AG09319 (cell line): ENCODE measurements at places on chromosomes 3 and 15.

DNA sequence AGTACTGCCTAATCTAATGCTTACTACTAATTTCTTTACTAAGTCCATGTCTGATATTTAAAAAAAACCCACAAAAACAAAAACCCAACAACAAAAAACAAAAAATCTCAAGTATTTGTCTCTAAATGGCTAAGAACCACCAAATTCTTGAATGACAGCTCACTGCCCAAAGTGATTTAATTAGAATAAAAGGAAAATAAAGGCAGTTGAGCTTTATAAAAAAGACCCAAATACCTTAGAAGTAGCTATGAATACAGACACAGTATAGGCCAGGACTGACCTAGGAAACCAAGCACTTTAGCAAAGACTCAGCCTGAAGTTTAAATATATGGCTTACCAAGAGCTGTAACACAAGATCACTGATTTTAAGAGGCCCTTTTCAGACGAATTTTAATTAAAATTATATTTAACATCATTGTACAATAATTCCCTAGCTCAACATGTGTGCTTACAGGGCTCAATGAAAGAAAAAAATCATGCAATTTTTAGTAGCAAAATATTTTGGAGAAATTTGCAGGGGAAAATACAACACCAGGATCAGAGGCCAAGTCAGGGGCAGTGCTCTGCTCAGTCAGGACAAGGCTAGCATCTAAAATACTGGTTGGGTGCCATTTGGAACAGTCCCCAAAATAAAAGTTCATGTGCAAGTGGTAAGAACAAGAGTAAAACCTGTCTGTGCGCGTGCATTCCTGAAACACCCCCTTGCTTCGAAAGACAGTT, 24.8 kb downstream of the UQCC5 start:
- no peak for DNase-seq

GRCh38 chr3:146577662-146578061, 27.5 kb downstream of the PLSCR5 start:
- peak; percentile 19 for DNase-seq

DNA sequence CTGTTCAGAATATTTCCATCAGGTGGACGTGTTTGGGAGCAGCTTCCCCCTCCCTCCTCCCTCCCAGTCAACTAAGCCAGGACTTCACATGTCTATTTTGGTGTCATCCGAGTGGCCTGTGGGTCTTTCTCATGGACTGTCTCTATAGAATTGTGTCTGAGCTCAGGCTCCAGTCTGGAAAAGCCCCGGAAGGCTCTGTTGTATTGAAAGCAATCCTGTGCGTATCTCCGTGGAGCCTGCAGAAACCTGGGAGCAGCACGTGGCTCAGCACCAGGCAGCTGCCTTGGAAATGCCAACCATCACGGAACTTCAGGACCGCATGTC, 25.2 kb downstream of the COLQ start:
- no peak for DNase-seq

- DNase-seq: no peak
Observed at GRCh38 chr3:9192248-9193025, 57.0 kb downstream of the SRGAP3 start.

DNA sequence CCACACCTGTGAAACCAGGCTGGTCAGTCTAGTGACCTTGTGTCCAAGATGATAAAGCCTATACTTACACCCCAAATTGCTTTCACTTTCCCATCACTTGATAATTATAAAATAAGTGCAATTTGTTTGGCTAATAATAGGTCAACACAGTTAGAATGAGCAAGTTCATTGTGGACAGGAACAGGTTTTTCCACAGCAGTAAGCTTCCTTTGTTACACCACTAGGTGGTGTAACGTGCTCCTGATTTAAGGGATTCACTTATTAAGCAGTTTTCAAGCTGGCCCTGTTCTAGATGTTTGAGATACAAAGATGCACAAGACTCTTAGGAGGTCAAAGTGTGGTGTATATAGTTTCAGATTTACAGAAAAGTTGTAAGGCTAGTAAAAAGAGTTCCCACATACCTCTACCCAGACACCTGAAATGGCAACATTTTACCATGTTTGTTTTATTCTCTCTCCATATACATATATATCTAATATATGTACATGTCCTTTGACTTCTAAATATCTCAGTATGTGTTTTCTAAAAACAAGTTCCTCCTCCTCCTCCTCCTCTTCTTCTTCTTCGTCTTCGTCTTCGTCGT, 6.8 kb upstream of the MFSD1 start:
- no peak for DNase-seq

GRCh38 chr15:37032091-37032775, 68.1 kb downstream of the MEIS2 start:
- no peak for DNase-seq

GRCh38 chr3:37540786-37541185, 320.9 kb upstream of the CTDSPL start:
- DNase-seq: no peak
